ENCODE measurements at places on chromosomes 13 and 19. TPM values are rescaled to one million over a fixed set of nuclear protein-coding genes. Genes with fewer than 3 reads are reported as not detected.

DNA sequence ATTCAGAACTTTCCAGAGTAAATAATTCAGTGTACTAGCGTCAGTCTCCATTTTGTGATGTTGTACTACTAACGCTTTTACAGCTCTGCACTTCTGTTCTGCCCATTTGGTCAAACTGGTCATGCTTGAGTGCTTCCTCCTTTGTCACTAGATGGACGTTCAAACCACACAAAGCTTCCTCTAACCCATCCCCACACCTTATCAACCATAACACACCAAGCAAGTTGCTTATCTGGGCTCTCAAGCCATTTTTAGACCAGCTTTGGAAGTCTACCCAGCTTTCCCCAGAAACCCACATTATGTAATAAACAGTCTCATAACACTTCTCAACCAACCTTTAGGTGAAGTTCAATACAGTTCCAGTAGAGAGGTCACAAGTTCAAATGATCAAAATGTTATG lies 2.3 kb upstream of the ZNF347 start:
- no peak for DNase-seq

GRCh38 chr13:73245246-73245645 lies 186.4 kb downstream of the KLF5 start:
- DNase-seq, result no peak

The TEX30 gene
- total RNA-seq, result 37.0 TPM

DNA sequence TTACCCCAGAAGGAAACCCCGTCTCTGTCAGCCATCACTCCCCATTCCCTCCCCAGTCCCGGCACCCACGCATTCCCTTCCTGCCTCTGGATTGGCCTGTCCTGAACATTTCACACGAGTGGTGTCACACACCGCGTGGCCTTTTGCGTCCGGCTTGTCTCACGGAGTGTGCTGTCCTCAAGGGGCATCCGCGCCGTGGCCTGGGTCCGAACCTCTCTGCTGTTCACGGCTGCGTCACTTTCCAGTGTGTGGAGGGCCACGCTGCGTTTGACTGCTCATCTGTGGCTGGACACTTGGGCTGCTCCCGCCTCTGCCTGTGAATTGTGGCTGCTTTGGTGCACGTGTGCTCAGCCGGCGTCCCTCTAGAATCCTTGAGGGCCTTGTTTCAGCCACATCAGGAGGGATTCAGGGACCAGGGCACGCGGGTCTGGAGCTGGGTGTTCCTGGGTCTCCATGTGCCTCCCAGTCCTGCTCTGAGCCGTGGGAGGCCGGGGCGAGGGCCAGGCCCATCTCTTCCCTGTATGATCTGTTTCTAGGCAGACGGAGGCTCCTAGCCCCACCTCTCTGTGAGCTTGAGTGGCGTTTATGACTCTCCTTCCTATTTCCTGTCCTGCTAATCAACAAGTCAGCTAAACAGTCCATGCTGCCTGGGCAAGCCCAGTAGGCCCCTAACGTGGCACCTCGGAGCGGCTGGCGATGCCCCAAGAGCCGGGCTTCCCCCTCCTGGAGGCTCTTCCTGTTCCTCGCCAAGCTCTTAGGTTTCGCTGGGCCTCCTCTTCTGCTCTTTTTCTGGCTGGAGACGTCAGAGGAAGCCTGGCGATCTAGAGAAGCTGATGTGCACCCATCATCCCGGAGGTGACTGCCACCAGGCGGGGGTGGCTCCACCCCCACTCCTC lies 8.1 kb downstream of the STK11 start:
- DNase-seq, result peak; percentile 66

GRCh38 chr19:53991224-53992113 lies at the start of gene CACNG6:
TSS of gene CACNG6 (plus strand) at chr19:53991637. CDS start at chr19:53992878, 1,241 bp downstream.
- DNase-seq, result no peak

The DCAF15 gene
- 15.0 TPM for total RNA-seq

The ATP7B gene
- 3.5 TPM for total RNA-seq

Data from renal cortical epithelial cell (primary cell).